Neural crest cell (in vitro differentiated cells): ENCODE measurements at places on chromosomes 7 and 10. TPM values are rescaled to one million over a fixed set of nuclear protein-coding genes. Genes with fewer than 3 reads are reported as not detected.

DNA sequence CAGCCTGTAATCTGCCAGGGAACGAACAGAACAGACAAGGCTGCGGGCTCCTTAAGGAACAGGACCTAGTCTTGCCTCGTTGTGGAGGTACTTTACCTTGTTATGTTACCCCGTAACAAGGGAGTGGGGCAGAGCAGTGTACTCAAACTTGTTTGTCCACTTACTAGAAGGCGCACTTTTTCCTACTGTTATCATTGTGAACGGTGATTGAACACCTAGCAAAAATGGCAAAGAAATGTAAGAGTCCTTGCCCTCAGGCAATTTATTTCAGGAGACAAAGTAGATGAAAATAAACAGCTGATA lies 620 bp upstream of the IMPDH1 start:
- H3K4me3 ChIP-seq, result peak overlapping the region; percentile 90
- H3K27me3 ChIP-seq, result peaks cover 54% of the 10 kb centered on the region
- H3K4me1 ChIP-seq, result peaks cover 24% of the 10 kb centered on the region
- no peak for DNase-seq
- no peak overlapping the region for H3K27ac ChIP-seq

DNA sequence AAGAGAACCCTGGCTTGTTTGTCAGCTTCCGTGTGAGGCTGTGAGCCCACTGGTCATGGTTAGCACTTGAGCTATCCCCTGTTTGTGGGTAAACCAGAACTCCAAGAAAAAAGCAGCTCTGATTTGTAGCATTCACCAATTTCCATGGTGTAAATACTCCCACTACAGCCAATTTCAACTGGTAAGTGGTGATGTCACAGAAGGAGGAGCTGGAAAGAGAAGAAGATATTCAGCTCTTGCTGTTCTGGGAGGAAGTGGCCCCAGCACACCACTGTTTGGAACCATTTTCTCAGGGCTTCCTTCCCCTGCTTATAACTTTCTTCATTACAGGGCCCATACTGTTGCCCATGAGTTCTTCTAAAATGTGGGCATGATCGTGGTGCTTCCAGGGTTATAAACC lies 500.1 kb upstream of the ZMIZ1 start:
- H3K27me3 ChIP-seq, result no peaks in the 10 kb centered on the region
- no peak overlapping the region for H3K27ac ChIP-seq
- H3K4me1 ChIP-seq, result peaks cover 43% of the 10 kb centered on the region
- no peaks in the 10 kb centered on the region for H3K36me3 ChIP-seq

OR6V1 gene
- not detected in 2 replicates for total RNA-seq

DNA sequence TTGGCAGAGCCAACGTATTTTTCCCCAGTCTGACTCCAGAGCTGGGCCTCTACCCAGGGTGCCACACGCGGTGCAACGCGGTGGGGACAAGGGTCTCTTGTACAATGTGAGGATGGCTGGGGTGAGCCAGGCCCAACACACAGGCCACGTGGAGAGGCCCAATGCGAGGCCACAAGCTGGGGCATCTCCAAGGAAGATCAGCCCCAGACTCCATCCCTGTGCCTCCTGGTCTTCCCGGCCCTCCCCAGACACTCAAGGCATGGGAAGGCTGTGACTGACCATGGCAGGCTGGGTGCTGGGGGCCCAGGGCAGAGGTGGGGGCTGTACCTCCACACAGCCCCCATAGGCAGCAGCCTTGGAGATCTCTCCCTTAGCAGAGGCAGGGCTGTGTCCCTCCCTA lies 135.3 kb upstream of the FAM20C start:
- H3K4me1 ChIP-seq, result peaks cover 9% of the 10 kb centered on the region
- no peak for DNase-seq
- no peaks in the 10 kb centered on the region for H3K27me3 ChIP-seq
- H3K27ac ChIP-seq, result no peak overlapping the region
- no peaks in the 10 kb centered on the region for H3K36me3 ChIP-seq

GRCh38 chr10:112981553-112981952 lies 31.5 kb downstream of the TCF7L2 start:
- no peaks in the 10 kb centered on the region for H3K27me3 ChIP-seq
- H3K4me1 ChIP-seq, result peaks cover 47% of the 10 kb centered on the region
- no peak overlapping the region for H3K4me3 ChIP-seq
- peak overlapping the region; percentile 9 for H3K27ac ChIP-seq
- DNase-seq, result no peak

CHCHD1 gene
- total RNA-seq, result 34.8 and 38.9 TPM in 2 replicates

DNA sequence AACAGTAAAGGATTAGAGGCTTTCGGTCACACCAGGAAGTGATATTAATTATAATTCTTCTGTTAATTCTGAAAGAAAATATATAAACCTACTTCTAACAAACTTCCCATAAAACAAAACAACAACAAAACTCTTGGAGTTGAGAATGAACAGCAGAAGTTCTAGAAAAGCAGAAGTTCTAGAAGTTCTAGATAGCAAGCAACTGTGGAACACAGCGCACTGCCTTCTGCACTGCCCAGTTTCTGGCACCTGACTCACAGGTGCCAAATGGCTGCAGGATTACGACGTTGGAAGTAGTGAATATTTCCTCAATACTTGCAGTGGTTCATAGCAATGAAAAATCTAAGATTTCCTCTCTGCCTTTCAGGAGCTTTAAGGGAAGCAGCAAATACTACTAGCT lies 132.2 kb downstream of the OR13A1 start:
- no peaks in the 10 kb centered on the region for H3K27me3 ChIP-seq
- H3K27ac ChIP-seq, result no peak overlapping the region
- no peak for DNase-seq
- H3K36me3 ChIP-seq, result no peaks in the 10 kb centered on the region
- H3K4me3 ChIP-seq, result no peak overlapping the region

CUZD1 gene
- not detected in 2 replicates for total RNA-seq

DHX32 gene
- total RNA-seq, result 35.6 and 36.3 TPM in 2 replicates

NPY gene
- not detected in 2 replicates for total RNA-seq

DNA sequence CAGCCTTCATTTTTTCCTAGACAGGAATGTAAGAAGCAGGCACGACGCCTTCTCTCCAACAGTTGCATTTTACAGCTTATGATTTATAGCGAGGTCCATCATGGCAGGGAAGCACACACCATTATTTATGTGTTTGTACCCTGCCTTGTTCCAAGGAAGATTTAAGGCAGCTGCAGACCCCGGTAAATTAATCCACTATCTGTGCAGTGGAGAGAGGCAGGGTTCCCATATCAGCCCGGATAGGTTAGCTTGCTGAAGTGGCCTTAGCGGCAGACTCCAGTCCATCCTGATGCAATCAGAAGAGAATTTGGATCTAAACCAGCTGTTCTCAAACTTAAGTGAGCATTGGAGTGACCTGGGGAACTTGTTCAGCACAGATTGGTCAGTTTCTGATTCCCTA lies 359.4 kb downstream of the GALNT17 start:
- no peaks in the 10 kb centered on the region for H3K27me3 ChIP-seq
- no peak overlapping the region for H3K4me3 ChIP-seq
- no peaks in the 10 kb centered on the region for H3K4me1 ChIP-seq
- no peak for DNase-seq
- no peaks in the 10 kb centered on the region for H3K36me3 ChIP-seq

DNA sequence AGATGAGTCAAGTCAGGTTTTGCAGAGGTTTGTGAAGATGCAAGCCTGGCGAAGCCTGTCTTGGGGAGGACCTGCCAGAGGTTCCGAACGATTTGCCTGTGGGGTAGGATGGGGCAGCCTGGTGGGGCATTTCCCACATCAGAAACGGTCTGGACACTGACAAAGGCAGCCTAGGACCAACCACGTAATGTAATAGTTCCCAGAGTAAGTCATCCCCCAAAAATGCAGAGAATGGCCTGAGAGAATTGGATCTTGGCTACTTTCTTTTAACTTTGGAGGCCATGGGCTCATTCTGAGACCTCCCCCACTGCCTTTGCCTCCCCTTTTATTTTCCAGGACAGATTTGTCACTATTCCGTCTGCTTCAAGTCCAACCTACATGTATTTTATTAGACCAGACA lies 168.9 kb upstream of the SH2B2 start:
- H3K4me3 ChIP-seq, result peak overlapping the region; percentile 2
- H3K27me3 ChIP-seq, result no peaks in the 10 kb centered on the region
- peaks cover 44% of the 10 kb centered on the region for H3K4me1 ChIP-seq
- H3K27ac ChIP-seq, result no peak overlapping the region
- no peak for DNase-seq

GRCh38 chr10:126669168-126669567 lies 1.3 kb downstream of the C10orf90 start:
- peaks cover 40% of the 10 kb centered on the region for H3K4me1 ChIP-seq
- no peaks in the 10 kb centered on the region for H3K36me3 ChIP-seq
- no peak overlapping the region for H3K27ac ChIP-seq
- H3K4me3 ChIP-seq, result no peak overlapping the region
- DNase-seq, result no peak
- no peaks in the 10 kb centered on the region for H3K27me3 ChIP-seq

GRCh38 chr10:11089272-11089671 lies 71.6 kb downstream of the CELF2 start:
- no peak overlapping the region for H3K4me3 ChIP-seq
- no peak for DNase-seq
- peaks cover 31% of the 10 kb centered on the region for H3K4me1 ChIP-seq
- no peaks in the 10 kb centered on the region for H3K36me3 ChIP-seq
